HCT116 (cell line): ENCODE measurements at places on chromosomes 5 and 9.

- no peak for DNase-seq
These were observed 79.6 kb upstream of the RNU6ATAC start for GRCh38 chr9:134243778-134244467.

GRCh38 chr9:110742741-110743371 lies 74.3 kb downstream of the MUSK start:
- no peak for DNase-seq

- DNase-seq = no peak
These were observed 171.3 kb downstream of the ST8SIA4 start for GRCh38 chr5:100731768-100732167.

- DNase-seq = no peak
These were observed 132.0 kb downstream of the FAM174A start for GRCh38 chr5:100667161-100667630.

DNA sequence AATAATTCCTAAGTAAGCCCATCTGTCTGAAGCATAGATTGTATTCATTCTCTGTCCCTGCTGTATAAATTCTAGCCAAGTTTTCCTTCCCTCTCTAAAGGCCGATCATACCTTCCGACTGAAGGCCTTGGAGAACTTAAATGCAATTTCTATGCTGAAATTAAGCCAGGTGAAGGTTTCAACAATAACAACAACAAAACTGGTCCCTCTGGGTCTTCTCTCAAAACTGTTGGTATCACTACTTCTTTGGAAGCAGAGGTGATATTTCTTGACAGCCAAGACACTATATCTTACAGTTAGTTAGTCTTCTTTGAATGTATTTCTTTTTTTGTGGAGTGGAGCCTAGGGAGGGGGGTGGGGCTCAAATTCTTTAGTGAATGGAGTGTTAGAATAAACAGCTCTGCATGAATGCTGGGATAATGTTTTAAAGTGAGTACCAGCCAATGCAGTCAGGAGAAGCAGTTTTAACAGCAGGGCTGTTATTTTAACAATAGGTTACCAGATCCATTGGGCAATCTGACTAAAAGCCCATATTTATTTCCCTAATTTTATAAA lies 508.9 kb downstream of the EBF1 start:
- DNase-seq = no peak

DNA sequence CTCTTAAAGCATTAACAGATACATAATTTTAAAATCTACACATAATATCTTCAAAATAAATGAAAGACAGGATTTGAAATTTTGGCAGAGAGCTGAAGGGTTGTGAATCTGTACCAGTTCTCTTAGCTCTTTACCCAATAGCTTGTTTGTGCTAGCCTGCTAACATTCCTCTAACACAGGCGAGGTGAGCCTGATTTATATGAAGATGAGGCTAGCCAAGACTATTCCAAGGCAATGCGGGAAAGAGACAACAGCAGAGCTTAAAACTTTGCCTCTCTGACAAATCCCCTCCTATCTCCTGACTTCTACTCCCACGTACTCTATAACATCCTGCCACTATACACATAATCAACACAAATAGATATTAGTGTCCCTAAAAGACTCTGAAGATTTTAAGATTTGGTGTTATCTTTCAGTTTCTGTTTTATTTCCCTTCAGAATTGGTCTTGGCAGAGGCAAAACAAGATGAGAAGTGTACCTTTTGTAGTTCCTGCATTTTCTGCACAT lies 745.6 kb upstream of the ZNF608 start:
- DNase-seq = no peak

DNA sequence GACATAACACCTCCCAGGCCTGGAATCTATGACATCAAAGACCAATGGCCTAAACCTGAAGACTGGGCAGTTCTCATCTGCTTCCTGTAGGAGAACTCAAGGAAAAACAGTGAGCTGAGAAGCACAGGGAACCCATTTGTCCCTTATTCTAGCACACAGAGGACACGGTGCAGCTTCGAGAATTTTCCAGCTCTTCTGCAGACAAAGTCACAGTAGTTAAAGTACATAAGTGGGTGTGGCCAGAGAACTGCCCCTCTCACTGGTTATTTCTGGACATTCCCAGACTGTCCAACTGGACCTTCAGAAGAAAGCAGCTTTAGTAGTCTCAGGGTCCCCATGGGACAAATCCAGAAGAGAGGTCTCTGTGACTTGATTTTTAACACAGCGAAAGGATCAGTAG lies 114.6 kb downstream of the KLHL3 start:
- DNase-seq = no peak

GRCh38 chr5:32182463-32183063 lies 8.4 kb upstream of the GOLPH3 start:
- DNase-seq = no peak

- DNase-seq = no peak
These were observed 99.5 kb upstream of the MSX2 start for GRCh38 chr5:174624733-174625522.

- no peak for DNase-seq
These were observed 779.6 kb downstream of the CDH18 start for GRCh38 chr5:19208397-19208796.

- DNase-seq = no peak
These were observed 189.8 kb downstream of the PCSK1 start for GRCh38 chr5:96243203-96243602.

GRCh38 chr5:132020568-132021339 lies 9.3 kb upstream of the ACSL6 start:
- no peak for DNase-seq

GRCh38 chr9:134693641-134694367 lies 52.2 kb downstream of the COL5A1 start:
- DNase-seq = no peak

GRCh38 chr5:19122923-19123322 lies 865.1 kb downstream of the CDH18 start:
- DNase-seq = no peak

- DNase-seq = no peak
These were observed 383.4 kb downstream of the MLLT3 start for GRCh38 chr9:20238921-20239320.

GRCh38 chr9:38765101-38765500 lies 45.2 kb upstream of the FAM240B start:
- no peak for DNase-seq

GRCh38 chr5:111635916-111636570 lies 121.0 kb downstream of the NREP start:
- DNase-seq = no peak

GRCh38 chr5:132294728-132295504 lies 722 bp downstream of the SLC22A4 start:
- DNase-seq = peak; percentile 27

GRCh38 chr5:107658528-107658927 lies 12.2 kb downstream of the EFNA5 start:
- no peak for DNase-seq

DNA sequence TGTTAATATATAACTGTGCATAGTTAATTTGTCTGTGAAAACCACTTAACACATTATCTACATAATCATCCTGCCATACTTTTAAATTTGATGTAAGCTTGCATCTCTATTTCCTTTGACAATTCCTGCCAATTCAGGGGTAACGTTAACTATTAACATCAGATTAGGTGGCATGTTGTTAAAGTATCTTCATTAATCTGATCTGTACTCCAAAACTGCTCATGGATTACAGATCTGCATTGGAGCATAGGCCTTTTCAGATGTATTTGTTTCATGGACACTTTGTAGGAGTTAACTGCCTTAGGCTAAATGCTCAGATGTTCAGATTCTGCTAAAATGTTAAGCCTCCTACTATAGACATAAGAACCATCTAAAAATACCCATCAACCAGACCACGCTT lies 3.1 kb downstream of the RPS6 start:
- DNase-seq = no peak

DNA sequence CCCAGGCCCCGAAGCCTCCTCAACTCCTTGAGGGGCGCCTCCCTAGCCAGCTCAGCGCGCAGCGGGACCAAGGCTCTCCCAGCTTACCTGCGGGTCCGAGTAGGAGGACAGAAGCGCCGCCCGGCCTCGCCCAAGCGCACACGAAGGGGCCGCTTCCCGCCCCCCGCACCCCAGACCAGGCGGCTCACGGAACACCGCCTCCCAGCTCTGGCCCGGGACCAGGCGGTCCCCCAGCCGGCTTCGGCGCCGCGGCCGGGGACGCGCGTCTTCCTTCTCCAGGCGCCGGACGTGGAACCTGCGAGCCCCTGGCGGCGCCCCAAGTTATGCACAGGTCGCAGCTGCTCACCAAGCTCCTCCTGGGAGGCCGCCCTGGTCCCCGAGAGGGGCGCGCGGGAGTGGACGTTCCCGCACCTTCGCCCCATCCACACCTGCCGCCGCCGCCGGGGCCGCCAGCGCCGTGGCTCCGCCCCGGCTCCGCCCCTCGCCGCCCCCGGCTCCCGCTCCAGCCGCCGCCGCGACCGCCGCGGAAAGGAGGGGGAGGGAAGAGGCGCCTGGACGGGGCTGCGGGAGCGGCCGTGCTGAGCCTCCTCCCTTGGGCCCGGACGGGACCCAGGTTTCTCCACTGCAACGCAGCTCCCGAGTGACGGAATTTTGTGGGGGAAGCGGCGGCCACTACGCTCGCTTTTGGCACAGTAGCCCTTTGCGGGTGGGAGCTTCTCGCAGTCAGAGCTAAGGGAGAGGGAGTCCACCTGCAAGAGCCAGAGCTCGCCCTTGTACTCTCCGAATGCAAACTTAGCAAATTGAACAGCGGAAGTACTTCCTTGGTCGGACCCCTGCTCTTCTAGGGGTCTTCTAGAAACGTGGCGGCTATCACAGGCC lies 77.5 kb upstream of the IFNE start:
- DNase-seq = no peak

DNA sequence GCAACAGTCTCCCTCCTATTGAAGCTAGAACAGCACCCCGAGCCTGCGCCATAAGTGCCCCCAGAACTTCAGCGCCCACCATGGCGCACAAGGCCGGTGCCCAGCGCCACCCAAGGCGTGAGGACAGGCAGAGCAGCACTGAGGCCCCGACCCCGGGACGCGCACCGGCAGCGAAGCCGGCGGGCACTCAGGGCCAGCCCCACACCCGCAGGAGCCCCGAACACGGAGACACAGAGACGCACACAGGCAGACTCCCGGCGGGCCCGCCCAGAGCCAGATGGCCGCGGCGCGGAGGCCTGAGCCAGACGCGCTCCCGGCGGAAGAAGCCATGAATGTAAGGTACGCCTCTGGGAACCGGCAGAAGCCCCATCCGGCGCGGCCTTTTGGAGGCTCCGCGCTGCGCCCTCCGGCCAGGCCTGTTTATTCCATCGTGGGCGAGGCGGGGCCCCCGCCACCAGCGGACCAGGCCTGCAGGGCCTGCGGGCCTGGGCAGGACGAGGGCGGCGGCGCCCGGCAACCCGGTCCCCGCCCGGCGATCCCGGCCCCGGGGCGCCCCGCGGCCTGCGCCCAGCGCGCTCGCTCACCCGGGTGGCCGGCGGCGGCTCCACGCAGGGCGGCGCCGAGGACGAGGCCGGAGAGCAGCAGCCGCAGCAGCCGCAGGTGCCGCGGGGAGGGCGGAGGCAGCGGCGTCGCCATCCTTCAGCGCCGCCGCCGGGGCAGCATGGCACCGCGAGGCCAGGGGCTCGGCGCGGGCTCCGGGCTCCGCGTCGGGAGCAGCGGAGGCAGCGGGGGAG lies 486 bp downstream of the NPDC1 start:
- DNase-seq = no peak

- DNase-seq = no peak
These were observed 99.1 kb downstream of the ADAMTS6 start for GRCh38 chr5:65382582-65382981.

- peak; percentile 7 for DNase-seq
These were observed 127.5 kb upstream of the PANK3 start for GRCh38 chr5:168706655-168707069.
